ENCODE measurements at places on chromosomes 1 and 21.
A peak's percentile ranks its signal among the peaks of the same experiment; 100 is the strongest.

DNA sequence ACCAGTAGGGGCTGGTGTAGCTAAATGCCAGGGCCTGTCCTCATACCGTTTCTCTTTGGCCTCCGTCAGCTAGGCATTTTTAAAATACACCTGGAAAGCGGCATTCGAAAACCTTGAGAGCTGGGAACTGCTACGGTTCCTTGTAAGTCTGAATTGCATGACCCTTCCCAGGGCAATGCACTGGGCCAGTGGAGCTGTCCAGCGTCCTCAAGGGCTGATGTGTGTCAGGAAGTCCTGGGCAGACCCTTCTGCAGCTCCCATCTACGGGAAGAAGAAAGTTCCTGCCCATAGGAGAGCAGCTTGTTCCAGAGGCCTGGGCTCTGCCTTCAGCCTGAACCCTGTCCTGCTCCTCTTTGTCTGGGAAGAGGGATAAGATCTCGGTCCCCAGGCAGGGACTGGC, 34.1 kb downstream of the UBASH3A start:
- no peak for DNase-seq

GRCh38 chr1:93991271-93991670, 82.0 kb upstream of the GCLM start:
- DNase-seq, result no peak

- no peak for DNase-seq
Observed at GRCh38 chr1:189036628-189037027, 1441.0 kb downstream of the BRINP3 start.

DNA sequence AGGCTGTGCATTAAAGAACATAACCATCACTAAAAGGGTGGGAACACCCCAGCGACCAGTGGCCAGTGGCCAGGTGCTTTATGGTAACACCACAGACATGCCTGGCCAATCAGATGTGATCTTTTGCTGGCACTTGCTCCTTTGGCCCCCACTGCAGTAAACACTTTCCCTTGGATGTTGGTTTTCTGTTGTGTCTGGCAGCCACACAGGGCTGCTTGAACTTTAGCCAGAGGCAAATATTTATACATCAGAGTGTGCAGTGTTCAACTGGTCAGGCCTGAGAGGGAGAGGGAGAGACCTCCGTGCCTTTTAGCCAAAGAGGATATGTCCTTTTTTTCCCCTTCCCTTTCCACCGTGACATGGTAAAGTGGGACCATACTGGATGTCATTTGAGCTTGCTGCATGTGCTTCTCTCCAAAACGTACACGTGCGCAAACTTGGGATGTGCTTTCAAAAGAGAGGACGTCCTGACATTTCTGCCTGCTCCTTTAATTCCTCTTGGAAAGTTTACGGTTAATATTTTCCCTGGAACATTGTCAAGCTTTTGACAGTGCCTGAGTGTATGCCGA, 101.2 kb downstream of the NFIA start:
- DNase-seq, result peak; percentile 15

- DNase-seq, result no peak
Observed at GRCh38 chr1:199226163-199226562, 587.3 kb downstream of the PTPRC start.

GRCh38 chr1:167463875-167464575, 54.3 kb downstream of the CD247 start:
- DNase-seq, result no peak
